ENCODE measurements at places on chromosomes 7 and 10.

DNA sequence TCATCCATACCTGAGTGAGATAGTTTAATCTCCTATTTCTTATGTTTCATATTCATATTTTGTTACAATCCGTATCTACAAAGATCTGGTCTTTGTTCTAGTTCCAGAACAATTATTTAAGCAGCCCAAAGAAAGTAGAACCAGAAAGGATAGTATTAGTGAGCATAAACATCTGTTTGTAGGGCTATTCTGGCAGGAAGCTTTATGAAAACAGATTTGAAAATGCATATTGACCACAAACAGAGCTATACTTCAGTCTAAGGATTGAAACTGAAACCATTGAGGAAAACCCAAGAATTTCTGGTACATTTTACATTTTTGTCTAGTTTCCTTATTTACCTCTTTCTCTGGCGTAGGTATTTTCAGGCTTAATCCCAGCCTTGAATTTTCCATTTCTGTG, 28.1 kb downstream of the LRGUK start:
- no peak for DNase-seq

- DNase-seq, result no peak
These were observed 57.8 kb downstream of the SKIDA1 start for GRCh38 chr10:21467633-21468032.

- no peak for DNase-seq
These were observed 51.0 kb downstream of the PTTG1IP2 start for GRCh38 chr7:90520484-90520883.

DNA sequence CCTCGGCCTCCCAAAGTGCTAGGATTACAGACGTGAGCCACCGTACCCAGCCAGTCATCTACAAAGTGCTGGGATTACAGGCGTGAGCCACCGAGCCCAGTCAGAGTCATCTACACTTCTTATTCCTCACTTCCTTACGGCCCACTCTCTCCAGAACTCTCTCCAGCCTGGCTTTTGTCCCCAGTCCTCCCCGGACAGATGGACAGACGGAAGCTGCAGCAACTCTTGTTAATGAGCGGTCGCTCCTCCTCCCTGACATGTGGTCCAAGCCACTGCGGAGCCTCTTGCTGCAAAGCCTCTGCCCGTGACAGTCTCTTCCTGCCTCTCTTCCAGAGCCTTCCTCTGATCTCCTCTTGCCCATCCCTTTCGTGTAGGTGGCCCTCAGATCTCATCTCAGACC, 45.9 kb downstream of the TMEM270 start:
- DNase-seq, result no peak

DNA sequence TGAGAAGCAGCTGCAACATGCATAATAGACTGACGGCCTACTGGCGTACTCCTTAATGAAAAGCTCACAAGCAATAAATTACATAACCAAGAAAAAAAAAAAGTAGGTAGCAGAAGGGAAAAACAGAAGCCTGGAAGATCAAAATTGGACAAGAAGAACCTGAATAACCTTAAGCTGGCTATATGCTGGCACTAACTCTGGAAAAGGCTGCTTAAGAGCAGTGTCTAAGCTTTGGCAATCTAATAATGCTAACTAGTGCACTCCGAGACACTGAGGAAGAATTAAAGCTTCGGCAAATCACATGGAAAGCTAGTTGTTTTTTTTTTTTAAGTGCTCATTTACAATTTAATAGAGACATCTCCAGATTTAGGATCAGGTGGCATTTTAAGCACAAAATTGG, 441.9 kb downstream of the PARD3 start:
- DNase-seq, result no peak

DNA sequence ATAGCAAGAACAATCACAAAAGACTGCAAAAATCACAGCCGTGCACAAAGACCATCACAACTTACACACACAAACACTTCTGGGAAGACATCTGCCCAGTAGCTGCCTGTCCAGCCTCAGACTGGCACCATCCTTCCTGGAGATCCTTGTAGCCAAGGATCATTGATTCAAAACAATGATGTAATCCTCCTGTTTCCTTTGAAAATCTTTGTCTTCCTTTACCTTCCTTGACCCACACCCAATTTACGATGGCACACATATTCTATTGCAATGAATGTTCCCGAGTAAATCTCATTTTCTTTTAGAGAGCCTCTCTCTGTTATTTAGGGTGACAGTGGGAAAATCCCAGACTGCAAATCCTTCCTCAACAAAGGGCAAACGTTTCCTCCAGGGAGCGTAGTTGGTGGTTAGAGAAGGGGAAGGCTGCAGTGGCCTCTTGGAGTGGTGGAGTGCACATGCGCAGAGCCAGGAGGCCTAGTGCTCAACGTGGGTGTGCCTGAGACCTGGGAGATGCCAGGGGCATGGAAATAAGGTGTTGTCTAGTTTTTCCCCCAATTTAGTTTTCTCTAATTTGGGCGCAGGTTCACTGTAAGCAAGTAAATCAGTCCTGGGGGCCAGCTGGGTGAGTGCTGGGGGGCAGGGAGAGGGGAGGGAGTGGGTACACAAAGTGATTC, 3.1 kb upstream of the INPP5A start:
- DNase-seq, result no peak

GRCh38 chr7:151889406-151890354, 12.8 kb upstream of the PRKAG2 start:
- DNase-seq, result no peak

DNA sequence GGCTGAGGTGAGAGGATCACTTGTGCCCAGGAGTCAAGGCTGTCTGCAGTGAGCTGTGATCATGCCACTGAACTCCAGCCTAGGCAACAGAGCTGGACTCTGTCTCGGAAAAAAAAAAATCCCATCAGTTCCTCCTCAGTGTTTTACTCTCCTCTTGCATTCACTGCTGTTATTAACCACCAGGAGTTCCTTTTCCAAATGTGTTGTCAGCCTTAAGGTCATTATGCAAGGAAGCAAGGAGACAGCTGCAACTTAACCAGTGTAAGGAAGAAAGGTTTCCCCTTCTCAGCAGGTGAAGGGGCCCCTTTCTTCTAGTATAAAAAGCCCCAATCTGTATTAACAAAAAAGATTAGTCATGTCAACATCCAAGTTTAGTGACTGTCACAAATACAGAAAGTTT, 86.6 kb upstream of the LEP start:
- DNase-seq, result no peak

DNA sequence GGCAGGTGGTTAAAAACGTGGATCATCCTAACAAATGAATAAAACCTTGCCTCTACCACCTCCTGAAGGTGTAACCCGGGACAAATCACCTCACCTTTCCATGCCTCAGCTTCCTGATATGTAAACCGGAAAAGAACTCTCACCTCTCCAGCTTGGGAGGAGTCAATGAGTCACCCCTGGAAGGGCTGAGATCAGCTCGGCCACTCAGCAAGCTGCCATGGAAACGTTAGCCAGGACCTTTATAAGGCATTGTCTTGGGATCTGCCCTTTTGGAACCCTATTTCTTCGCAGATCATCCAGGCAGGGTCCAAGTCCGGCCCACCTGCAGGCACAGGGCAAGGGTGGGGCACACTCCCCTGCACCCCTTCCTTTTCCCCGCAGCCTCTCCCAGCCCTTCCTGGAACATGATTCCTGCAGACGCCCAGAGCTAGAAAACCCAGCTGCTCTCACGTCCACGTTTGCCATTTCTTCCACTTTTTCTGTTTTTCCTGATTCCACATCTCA, 81.6 kb upstream of the PFKP start:
- no peak for DNase-seq

- no peak for DNase-seq
These were observed 75.2 kb downstream of the CDC123 start for GRCh38 chr10:12271210-12271540.

DNA sequence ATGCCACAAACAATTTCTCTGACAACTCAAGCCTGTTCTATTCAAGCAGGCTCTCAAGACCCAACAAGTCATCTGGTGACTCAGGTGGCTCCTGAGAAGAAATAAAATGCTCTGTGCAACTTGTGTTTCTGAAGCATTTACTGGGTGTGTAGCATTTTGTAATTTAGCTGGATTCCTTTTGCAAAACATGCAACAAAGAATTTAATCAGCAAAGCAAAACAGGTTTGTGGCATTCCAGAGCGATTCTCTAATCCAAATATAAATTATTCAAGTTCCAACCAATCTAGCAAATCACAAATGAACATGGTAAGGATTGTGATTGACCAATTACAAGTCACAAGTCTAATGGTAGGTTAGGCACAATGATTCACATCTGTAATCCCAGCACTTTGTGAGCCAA, 39.8 kb upstream of the C10orf67 start:
- DNase-seq, result no peak

DNA sequence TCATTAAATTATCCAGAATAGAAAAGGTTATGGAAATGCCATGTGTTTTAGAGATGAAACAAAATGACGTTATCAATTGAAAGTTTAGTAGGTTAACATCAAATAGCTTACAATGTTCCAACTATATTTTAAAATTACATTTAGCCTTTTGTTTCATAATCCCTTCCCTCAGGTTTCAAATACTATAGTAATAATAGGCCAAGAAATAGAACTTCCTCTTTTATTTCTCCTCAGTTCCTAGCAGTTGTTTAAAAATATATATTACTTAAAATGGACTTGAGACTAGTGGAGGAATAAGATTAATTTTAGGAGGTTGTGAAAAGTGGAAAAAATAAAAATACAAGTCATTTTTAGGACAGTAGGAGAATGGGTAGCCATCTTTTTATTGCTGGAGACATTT, 16.4 kb upstream of the PDSS1 start:
- no peak for DNase-seq

DNA sequence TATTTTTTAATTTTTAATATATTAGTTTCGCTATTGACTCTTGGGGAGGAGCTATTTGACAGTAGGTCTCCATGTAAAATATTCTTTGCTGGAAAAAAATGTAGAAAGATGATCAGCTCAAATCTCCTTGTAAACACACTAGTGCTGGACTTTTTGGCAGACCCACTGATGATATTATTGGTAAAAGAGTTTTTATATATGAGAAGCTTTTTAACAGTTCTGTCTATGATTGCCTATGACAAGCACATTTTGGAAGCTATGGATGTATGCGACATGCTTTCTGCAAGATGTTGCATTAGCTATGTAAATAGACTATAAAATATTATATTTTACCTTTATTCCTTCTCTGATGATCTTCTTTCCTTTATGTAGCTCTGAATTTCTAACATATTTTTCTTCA, 928.5 kb downstream of the DNAJB9 start:
- no peak for DNase-seq

GRCh38 chr10:50529660-50530059, 94.1 kb downstream of the SGMS1 start:
- DNase-seq, result no peak

- DNase-seq, result peak; percentile 30
These were observed 45.1 kb downstream of the ST8SIA6 start for GRCh38 chr10:17409170-17409733.

- DNase-seq, result no peak
These were observed 44.5 kb upstream of the CDK1 start for GRCh38 chr10:60733826-60734225.

DNA sequence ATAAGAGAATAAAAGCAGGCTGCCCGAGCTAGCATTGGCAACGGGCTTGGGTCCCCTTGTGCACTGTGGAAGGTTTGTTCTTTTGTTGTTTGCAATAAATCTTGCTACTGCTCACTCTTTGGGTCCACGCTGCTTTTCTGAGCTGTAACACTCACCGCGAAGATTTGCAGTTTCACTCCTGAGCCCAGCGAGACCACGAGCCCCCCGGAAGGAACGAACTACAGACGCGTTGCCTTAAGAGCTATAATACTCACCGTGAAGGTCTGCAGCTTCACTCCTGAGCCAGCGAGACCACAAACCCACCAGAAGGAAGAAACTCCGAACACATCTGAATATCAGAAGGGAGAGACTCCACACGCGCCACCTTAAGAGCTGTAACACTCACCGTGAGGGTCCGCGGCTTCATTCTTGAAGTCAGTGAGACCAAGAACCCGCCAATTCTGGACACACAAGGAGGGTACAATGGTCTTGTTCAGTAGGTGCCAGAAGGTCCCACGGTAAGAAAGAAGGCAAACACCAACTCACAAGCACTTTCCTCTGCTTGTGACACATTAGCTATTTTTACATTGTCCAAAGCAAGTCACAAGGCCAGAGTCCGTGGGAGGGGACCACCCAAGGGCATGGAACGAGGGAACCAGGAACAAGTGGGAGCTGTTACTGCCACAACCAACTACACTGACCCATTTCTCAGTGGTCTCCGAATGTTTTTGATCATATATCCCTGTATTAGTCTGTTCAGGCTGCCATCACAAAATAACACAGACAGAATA, 29.2 kb upstream of the CACUL1 start:
- no peak for DNase-seq

DNA sequence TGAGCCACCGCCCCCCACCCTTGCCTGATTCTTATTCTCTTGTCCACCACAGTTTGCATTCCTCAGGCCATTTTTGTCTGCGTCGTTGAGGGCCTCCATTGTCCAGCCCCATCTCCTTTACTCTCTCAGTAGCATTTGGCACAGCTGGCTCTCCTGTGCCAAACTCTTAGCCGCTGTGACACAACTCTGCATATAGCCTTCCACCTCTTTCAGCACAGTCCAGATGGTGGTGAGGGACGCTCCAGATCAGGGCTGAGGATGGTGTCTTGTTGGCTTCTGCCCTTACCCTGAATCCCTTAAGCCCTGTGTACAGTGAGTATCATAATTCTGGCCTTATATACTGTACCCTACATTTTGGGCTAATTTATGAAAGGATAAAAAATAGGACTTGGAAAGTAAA, 45.6 kb downstream of the BMPR1A start:
- DNase-seq, result no peak

DNA sequence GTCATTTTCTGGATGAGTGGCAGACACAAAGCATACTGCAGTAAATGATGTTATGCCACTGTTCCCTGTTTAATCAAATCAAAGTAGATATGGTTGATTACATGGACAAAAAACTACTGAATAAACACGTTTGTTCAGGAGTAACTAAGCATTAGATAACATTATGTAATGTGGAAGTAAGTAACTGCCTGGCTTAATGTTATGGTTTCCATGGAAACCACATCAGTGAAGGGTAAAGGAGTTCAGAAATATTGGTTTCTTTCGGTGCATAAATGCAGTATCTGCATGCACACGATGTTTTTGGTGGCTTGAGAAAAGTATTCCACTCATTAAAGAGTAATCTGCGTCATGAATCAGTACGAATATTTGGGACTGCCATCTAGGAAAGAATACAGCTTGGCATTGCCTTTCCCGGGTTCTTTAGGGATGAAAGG, 131.3 kb upstream of the PRKCQ start:
- no peak for DNase-seq

GRCh38 chr7:23012908-23013714, 819 bp downstream of the HYCC1 start:
- peak; percentile 13 for DNase-seq

Data from immature natural killer cell (primary cell).